ENCODE measurements at places on chromosomes 2 and 18. TPM values are rescaled to one million over a fixed set of nuclear protein-coding genes. Genes with fewer than 3 reads are reported as not detected.

Gene CAPN14
- total RNA-seq: not detected

Gene REG1B
- not detected for total RNA-seq

Gene FOXI3
- total RNA-seq: not detected

Gene PROC
- total RNA-seq: not detected

Gene SLC14A1
- 5.1 TPM for total RNA-seq

Gene MFSD6
- 3.8 TPM for total RNA-seq

Gene FTCDNL1
- not detected for total RNA-seq

Gene LIPG
- 2.2 TPM for total RNA-seq

Gene SPHKAP
- total RNA-seq: not detected

Gene SNX17
- 148 TPM for total RNA-seq

DNA sequence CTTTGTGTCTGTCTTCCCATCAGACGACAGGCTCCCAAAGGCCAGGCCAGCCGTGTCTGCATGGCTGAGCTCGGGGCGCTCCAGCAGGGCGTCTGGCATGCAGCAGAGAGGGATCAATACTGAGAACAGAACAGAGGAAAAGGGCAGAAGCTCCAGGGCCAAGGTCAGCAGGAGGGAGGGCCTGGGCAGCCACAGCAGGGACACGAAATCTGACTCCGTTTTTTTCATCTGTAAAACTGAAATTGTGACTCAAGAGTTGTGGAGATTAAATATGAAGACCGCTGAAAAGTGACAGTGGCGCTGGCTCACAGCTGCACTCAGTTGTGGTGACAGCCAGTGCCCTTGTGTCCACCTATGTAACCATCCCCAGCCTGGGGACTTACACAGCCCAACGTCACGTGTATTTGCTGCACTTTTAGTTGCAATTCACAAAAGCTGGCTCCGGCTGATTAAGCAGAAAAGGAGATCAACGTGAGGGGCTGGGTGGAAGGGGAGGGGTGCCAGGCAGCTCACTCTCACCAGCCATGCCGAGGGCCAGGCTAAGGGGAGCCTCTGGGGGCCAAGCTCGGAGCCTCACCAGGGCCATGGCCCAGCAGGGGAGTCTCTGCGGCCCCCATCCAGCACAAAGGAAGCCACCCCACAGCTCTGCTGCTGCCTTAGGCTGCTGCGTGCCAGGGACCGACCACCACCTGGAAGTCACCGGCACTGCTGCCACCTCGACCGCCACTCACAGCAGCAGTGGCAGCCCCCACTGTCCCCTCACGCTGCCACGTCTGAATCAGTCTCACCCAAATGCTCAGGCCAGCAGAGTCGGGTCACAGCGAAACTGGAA lies 74.7 kb downstream of the EIPR1 start:
- DNase-seq: no peak

- DNase-seq: peak; percentile 59
These were observed 162.0 kb upstream of the HAAO start for GRCh38 chr2:42954227-42954962.

DNA sequence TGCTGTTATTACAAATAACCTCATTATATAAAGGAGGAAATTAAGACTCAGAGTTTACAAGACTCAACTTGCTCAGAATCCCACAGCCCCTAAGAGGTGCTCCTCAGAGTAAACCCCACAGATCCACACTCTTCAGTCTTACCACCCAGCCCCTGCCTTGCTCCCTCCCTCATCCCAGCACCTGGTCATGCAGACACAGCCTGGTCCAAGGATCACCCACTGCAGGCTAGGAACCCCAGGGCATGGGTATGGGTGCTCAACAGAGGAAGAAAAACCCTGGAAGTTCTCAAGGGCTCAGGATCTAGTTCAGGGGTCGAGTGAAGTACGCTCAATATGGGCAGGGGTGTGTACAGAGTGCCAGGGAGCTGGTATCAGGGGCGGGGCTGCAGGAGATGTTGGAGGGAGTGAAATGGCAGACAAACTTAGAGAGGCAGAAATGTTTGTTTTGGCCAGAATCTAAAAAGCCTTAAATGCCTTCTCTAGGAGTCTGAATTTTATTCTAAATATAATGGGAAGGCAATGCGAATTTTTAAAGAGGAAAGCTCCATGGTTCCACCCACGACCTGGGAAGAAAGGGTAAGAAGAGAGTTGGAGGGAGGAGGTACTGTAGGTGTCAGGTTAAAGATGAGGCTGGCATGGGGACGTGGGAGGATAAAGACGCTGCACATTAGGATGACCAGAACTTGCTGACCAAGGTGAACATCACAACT lies 79.1 kb upstream of the MGAT4A start:
- DNase-seq: no peak

DNA sequence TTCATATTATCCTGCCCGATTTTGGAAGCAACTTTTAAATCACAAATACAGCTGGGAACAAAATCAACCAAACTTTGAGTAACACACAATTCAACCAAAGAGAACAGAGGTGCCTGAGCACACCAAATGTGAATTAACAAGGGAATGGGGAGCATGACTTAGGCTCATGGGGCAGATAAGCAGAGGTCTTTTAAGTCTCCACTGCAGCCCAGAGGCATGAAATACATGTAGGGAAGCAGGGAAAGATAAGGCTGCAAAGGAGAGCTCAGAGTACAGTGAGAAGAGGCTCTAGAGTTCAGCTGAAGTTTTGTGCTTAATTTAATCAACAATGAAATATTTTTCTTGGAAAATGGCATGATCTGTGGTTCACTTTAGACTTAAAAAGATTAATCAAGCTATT lies 49.0 kb downstream of the CYTIP start:
- DNase-seq: no peak

GRCh38 chr2:120012363-120012762 lies 514 bp upstream of the EPB41L5 start:
- no peak for DNase-seq

DNA sequence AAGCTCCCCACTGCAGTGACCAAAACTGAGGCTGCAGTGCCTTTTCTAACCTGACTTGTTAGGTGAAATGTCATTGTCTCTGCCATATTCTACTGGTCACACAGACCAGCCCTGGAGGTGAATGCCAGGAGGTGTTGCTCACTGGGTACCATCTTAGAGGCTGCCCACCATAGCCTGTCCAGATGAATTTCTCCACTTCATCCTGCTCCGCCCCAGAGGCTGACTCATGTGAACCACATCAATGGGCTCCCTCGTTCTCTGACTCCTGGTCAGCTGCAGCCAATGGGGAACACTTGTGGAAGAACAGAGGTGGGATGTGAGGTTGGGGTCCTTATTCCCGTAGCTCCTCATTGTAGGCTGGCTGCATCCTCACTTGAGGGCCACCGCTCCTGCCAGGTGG lies 3.4 kb upstream of the NARS1 start:
- no peak for DNase-seq

- no peak for DNase-seq
These were observed 5.0 kb upstream of the CNGA3 start for GRCh38 chr2:98341241-98341640.

DNA sequence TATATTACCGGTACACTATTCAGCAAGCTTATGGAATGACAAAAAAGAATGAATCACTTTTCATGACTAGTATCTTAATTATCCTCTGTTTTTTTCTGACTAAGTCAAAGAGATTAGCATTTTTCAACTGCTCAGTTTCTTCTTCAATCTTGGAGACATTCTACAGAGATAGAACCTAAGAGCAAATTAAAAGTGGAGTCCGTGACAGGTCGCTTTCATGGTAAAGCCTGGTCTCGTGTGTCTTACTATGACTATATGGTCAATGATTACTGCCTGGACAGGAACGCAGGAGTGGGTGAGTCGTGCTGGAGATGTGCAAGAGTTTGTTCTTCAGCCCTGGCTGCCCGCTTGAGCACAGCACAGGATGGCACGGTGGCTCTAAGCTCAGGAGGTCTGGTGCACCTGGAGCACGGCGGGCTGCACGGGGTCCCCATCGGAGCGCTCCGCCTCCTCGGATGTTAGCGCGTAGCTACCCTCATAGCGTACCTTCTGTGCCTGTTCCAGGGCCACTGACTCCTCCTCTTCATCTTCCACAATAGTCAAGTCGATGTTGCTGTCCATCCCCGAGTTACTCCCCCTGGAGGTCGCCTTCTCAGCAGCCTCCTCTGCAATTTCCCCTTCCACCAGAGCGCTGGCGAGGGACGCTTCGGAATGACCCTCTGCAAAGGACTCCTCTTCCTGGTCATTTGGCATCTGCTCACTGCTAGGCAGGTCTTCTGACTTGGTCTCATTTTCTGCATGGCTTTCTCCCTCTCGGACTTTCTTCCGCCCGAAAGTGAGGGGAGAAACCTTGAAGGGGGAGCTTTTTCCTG lies 11.1 kb downstream of the CAVIN2 start:
- DNase-seq: no peak

DNA sequence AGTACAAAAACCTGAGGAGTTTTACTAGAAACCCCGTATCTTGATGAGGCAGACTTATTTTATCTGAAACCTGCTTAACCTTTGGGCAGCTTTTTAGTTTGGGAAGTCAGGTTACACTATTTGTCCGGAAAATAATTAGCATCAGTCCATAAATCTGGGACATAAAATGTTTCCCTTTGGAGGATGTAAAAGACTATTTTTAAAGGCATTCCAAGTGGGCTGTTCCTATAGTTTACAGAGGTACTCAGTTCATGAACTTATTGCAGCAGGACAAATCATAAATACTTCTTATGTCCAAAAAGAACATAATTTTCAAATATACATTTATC lies 6.3 kb downstream of the HTR2B start:
- DNase-seq: no peak

DNA sequence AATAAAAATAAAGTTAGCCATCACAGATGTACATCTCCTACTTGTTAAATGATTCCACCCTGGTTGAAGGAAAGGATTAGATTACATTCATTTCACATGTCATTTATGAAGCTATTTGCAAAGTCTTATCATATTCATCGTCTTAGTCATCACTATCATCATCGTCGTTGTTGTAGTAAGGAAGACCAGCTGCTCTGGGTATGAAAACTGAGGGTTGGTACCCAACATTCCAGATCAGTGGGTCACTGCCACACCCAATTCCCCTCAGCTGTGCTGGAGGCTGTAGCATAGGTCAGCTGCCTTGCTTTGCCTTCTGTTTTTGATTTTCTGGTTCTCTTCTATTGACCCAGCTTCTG lies 20.9 kb upstream of the CCBE1 start:
- peak; percentile 93 for DNase-seq

GRCh38 chr18:50297621-50298442 lies 10.3 kb upstream of the CXXC1 start:
- no peak for DNase-seq

GRCh38 chr18:824179-824578 lies 12.1 kb upstream of the YES1 start:
- DNase-seq: no peak

- no peak for DNase-seq
These were observed 150.7 kb downstream of the DYSF start for GRCh38 chr2:71603851-71604725.

- no peak for DNase-seq
These were observed 351.5 kb downstream of the NR4A2 start for GRCh38 chr2:155980941-155981560.

GRCh38 chr2:30272286-30272685 lies 41.0 kb downstream of the LBH start:
- DNase-seq: no peak

- DNase-seq: no peak
These were observed 45.7 kb downstream of the CCDC102B start for GRCh38 chr18:68843473-68844089.

- DNase-seq: no peak
These were observed 30.6 kb downstream of the KCMF1 start for GRCh38 chr2:85001595-85001994.

DNA sequence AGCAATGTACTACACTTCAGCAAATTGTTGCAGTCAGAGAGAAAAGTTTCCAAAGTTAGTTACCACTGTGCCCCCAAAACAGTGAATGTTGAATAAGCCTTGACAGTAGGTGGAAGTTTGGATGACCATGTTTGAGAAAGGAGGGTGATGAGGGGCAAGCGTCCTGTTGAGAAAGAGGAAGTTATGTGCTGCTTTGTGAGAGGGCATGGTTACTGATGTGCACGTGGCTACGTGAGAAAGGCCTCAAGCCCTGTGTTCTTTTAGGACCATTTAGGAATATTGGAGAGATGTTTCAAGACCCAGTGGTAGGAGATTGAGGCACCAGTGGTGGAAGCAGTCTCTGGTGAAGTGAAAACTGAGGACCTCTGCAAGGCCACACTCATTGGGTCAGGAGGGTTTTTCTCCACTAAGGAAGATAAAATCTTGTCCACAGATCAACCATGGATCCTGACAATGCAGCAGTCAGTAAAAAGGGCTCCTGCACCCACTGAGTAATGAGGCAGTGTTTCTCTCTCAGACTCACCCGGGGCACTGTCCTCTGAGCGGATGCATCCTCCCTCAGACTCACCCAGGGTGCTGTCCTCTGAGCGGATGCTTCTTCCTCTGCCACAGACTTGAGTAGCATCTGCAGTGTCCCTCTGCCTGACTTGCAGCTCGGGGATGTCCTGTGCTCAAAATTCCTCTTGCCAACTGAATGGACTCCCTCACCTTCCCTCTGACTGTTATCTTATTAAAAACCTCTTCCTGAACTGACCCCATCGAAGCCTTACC lies 34.7 kb upstream of the ACTR3 start:
- DNase-seq: no peak

DNA sequence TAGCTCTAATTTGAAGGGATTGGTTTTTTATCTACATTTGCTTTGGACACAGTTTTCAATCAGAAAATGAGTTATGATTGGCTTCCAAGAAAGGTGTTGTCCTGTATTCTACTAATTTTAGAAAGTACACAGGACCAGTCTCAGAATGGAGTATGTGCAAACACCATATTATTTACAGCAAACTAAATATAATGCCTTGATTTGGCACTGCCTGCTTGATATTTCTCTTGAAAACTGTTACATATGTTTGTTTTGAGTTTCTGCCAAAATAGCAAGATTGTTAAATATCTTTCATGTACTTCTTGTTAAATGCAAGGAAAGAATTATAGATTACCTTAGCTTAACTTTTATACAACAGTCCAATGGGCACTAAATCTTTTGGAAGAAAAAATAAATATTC lies 694.9 kb downstream of the KCNJ3 start:
- DNase-seq: no peak

GRCh38 chr2:238505892-238506280 lies 79.2 kb downstream of the ASB1 start:
- no peak for DNase-seq

- DNase-seq: peak; percentile 66
These were observed 58.5 kb upstream of the COPS8 start for GRCh38 chr2:237026981-237027711.

GRCh38 chr18:45139478-45139877 lies 458.8 kb downstream of the SETBP1 start:
- DNase-seq: no peak

GRCh38 chr18:48754993-48755473 lies 195.7 kb downstream of the SMAD7 start:
- no peak for DNase-seq

- no peak for DNase-seq
These were observed 121.3 kb upstream of the RNU4ATAC start for GRCh38 chr2:121409388-121409787.

- DNase-seq: peak; percentile 91
These were observed 226.5 kb upstream of the SPRED2 start for GRCh38 chr2:65658881-65659280.

- no peak for DNase-seq
These were observed 31.9 kb downstream of the FAM171B start for GRCh38 chr2:186725783-186726182.

DNA sequence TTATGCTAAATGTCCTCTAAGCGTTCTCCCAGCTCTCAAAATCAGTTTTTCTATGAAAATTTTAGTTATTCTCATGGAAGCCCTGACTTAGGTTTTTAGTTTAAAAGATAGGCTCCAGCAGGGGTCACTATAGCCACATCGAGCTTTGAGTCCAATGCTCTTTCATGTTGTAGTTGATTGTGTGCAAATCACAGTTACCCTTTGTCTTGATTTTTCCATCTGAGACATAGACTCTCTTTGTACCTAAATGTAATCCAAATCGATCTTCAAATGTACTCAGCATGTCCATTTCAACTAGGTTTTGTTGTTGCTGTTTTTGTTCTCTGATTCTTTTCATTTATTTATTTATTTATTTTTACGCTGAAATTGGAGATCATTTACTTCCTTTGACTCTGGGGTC lies 26.4 kb upstream of the MSTN start:
- DNase-seq: peak; percentile 38

Data from SJSA1 (cell line).